ENCODE measurements at places on chromosomes 2 and 18.
A peak's percentile ranks its signal among the peaks of the same experiment; 100 is the strongest.

DNA sequence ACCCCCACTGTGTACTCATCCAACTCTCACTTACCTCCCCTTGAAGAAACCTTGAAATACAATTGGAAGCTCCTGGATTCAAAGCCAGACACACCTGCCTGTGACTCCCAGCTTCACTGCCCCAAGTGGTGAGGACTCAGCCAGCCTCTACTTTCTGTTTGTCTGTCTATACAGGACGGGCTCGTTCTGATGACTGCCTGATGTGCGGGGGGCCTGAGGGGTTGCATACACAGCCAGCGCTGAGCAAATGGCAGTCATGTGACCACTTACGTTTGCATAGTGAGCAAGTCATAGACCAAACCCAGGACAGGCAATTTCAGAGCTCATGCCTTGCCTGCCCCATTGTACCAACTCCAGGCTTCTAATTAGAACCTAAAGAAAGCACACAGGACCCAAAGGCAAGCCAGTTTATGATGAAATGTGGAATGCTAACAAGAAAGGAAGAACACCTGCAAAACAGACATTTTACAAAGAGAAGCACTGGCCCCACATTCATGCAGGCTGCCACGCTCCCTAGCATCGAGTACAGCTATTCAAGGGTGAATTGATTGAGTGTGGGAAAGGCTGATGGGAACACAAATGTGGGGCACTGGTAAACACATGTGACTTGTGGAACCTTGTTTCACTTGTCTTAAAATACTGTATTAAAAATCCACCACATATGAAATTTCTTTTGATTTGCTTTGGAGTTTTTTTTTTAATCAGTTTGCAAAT lies 137.8 kb downstream of the LNPK start:
- DNase-seq, result no peak

DNA sequence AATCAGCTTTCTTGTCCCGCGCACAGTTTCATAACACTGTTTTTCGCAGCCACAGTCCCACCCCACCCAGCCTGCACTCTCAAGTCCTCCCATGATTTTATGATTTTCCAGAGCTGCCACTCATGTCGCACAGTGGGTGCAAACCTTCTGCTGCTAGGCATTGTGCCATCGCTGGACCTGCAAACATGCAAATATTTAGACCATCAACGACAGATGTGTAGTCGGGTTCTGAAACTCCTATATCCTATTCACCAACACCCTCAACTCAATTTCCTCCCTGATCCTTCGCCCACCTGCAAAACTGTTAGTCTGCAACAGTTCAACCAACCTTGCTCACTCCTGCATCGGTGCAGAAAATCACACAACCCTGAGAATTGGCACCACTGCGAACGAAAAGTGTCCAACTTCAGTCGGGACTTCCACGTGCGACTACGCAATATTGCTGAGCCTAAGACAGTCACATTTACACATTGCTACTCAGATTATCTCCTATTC lies 871 bp upstream of the ALS2 start:
- no peak for DNase-seq

DNA sequence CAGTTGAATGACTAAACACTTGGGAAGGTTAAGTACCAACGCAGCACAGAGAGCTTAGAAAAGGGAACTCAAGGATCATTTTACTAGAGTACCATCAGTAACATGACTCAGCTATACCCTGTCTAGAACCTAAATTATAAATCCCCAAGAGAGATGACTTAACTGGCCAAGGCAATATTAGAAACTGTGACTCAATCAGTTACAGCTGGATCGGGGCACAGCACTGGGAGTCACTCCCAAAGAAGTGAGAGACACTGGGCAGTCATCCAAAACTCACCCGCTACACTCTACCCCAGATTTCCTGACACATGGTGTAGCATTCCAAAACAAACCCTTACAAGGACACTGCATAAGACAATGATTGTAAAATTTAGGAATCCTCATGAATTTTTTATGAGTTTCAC lies 17.7 kb downstream of the IWS1 start:
- peak; percentile 76 for DNase-seq

DNA sequence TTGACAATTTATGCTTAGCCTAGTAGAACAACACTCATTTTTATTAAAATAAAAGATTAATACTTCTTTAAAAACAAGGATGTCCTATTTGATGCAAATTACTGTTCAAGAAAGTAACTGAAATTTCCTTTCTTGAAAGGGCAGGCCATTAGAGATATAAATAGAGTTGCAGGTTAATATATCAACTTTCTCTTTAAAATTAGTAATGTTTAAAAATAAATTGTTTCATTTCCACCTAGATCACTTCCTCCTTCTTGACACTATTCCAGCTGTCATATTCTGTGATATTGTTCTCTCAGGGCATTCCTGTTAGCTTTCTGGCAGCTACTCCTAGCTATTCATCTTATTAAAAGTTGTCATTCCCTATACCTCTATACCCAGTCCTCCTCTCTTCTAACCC lies 357.9 kb upstream of the NRP2 start:
- DNase-seq, result no peak

DNA sequence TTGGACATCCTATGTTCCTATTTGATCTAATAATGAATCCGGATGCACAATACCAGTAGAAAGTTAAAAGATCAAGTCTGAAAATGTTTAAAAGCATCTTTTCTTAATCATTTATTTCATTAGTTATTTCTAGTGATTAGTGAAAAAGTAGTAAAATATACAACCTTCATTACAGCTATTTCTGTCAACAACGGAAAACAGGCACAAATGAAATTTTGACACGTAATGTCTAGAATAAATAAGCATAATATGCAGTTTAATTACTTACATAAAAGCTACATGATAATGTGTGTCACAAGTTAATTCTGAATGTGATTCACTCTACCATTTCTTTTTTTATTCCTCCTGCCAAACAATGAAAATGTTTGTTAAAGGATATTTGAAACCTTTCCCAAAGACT lies 216.1 kb downstream of the MYCN start:
- no peak for DNase-seq

GRCh38 chr18:61797696-61798590 lies 94.9 kb downstream of the RNF152 start:
- DNase-seq, result no peak

DNA sequence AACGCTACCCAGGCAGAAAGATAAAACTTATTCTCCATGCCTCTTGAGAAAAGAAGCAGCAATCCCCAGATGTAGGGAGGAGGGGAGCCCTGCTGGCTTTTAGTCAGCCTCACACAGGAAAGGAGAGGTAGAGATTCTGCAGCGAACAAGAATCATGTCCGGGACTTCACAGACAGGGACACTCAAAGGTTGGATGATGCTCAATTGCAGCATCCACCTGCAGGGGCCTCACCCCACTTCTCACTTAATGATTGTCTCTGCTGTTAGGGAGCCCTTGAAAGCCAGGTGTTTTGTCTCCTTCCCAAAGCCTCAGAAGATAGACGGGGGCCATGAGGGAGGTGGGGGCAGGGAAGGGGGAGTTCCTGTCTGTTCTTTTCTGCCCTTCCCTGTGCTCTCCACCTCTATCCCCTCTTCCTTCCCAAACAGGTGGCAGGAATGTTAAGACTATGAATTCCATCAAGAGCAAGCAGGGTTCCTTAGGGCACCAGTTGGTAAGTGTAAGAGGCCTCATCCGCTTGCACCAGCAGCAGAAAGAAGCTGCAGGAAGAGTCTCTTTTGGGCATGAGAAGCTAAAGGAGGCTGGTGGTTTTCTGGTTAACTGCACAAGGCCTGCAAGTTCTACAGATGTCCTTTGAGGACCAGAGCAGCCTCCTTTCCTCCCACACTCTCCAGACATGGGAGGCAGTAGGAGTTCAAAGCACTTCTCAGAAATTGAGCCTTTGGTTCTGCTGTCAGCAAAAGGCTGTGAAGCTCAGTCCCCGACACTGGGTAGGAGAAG lies 154.7 kb upstream of the TNP1 start:
- no peak for DNase-seq

DNA sequence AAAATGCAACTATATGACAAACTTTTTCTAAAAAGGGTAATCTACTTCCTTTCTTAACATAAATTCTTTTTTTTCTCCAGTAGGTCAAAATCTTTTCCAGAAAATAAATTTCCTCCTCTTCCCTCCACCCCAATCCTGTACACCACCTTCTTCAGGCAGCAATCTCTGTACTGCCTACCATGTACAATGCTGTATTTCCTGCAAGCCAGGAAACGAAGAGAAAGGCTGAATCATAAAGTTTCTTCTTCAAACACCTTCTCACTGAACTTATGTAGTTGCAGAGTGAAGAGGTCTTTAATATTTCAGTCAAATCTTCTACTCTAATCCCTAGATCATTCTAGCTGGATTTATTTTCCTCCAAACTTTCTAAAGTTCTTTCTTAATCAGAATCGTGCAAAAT lies 18.2 kb upstream of the C2orf66 start:
- DNase-seq, result no peak

GRCh38 chr2:39275016-39275415 lies 31.2 kb upstream of the CDKL4 start:
- DNase-seq, result no peak

DNA sequence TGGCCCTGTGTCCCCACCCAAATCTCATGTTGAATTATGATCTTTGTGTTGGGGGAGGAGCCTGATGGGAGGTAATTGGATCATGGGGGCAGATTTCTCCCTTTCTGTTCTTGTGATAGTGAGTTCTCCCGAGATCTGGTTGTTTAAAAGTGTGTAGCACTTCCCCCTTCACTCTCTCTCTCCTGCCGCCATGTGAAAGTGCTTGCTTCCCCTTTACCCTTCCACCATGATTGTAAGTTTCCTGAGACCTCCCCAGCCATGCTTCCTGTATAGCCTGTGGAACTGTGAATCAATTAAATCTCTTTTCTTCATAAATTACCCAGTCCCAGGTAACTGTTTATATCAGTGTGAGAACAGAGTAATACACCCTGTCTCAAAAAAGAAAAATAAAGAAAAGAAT lies 25.5 kb downstream of the LRRFIP1 start:
- no peak for DNase-seq

GRCh38 chr2:188665727-188666304 lies 308.4 kb upstream of the COL3A1 start:
- no peak for DNase-seq

- no peak for DNase-seq
Measured at GRCh38 chr2:234939576-234939975, 12.2 kb upstream of the SH3BP4 start.

GRCh38 chr18:7812431-7813063 lies 245.4 kb downstream of the PTPRM start:
- peak; percentile 71 for DNase-seq

- DNase-seq, result no peak
Measured at GRCh38 chr18:7567474-7568425, 634 bp downstream of the PTPRM start.

- no peak for DNase-seq
Measured at GRCh38 chr2:239756031-239756789, 268.9 kb downstream of the NDUFA10 start.

- no peak for DNase-seq
Measured at GRCh38 chr2:98702127-98702802, 28.7 kb downstream of the MGAT4A start.

DNA sequence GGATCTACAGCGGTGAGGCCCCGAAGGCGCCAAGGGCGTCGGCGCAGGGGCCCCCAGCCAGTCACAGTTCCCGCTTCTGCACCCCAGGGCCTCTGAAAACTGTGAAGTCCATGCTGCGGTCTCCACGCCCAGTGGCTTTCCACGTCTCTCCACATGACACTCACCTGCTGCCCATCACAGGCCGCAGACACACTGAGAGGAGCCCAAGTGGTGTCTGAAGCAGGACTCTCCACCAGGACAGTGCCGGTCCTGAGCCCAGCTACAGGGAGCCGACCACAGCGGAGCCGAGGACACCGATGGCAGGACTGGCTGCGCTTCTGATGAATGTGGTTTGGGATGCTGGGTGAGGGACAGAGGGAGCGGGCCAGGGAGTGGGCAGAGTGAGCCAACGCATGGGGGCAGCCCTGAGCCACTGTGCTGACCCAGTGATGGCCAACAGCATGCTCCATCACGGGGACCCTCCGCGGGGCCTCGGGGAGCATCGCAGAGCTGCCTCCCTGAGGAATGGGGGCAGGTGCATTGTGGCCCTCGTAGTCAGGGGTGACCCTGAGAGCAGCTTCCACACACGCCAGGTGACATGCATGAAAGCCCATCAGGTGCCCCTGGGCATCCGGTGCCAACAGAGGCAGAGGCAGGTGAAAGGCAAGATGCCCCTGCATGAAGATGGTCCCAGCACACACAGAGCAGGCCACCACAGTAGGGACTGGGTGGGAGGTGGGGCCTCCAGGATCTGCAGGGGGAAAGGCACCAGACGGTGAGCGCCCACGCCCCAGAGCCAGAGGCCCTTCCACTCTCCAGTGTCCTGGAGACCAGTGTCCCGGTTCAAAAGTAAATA lies 116.6 kb downstream of the HDAC4 start:
- no peak for DNase-seq

DNA sequence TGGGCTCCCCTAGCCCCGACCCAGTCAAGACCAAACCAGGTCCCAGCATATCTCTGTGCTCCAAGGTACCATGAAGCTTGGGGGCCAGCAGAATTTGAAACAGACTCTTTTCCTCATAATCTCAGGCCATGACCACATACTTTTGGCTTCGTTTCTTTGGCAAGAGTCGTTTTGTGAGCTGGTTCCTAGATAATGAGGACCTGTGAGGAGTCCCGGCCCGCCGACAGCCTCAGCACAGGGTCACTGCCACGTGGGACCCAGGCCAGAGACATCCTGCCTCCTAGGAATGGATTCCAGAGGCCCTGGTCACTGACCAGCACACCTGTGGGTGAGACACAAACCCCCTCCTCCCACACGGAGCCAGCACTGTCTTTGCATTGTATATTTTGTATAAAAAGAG lies 73.5 kb downstream of the VAPA start:
- no peak for DNase-seq

GRCh38 chr2:26651470-26651771 lies 10.3 kb upstream of the CIB4 start:
- no peak for DNase-seq

DNA sequence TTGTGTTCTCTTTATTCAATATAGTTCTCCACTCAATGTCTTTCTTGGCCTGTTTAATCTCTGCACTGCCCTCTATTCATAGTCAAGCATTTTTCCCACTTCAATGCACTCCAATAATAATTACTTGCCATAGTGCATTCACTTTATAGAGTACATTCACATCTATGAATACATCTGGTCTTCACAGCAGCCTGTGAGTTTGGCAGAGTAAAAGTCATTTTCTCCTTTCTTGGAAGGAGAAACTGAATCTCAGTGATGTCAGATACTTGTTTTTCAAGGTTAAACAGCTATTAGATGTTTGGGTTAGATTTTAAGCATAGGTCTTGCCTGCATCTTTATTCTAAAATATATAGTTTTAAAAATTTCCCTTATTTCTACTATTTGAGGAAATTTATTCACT lies 373.2 kb downstream of the TRIB2 start:
- DNase-seq, result no peak

DNA sequence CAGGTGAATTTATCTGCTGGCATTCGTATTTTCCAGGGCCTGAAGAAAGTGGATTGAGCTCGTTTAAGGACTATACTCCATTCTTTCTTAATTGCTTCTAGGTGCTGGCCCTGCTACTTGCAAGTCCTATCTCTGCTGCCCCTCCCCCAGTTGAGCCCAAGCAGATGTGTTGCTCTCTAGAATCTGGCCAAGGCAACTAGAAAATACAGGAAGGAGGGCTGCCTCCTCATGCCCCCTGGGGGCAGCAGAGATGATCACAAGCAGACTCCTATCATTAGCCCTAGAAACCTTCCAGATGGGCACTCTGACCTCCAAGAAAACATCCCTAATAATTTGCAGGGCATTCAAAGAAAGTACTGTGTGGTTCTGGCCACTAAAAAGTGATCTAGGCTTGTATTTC lies 72.5 kb upstream of the CYP26B1 start:
- no peak for DNase-seq

Measured in retinal pigment epithelial cell (primary cell).